ENCODE measurements at places on chromosomes 2 and 18. TPM values are rescaled to one million over a fixed set of nuclear protein-coding genes. Genes with fewer than 3 reads are reported as not detected.

DNA sequence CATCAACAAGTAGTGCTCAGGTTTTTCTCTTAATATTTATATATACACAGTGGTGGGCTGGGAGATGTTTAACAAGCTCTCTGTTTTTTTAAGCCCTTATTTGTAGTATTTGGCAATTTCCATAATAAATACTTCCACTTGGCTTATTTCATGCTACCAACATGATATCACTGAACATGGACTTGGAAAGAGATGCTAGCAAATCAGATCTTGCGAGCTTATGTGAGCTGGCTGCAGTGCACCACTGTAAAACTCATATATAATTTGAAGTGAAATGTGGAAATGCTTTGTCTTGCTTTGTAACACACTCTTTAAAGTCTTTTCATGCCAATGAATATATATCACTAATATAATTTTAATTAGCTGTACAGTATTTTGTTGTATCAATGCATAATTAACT is 155.7 kb downstream of the ALK start:
- DNase-seq: no peak

DNA sequence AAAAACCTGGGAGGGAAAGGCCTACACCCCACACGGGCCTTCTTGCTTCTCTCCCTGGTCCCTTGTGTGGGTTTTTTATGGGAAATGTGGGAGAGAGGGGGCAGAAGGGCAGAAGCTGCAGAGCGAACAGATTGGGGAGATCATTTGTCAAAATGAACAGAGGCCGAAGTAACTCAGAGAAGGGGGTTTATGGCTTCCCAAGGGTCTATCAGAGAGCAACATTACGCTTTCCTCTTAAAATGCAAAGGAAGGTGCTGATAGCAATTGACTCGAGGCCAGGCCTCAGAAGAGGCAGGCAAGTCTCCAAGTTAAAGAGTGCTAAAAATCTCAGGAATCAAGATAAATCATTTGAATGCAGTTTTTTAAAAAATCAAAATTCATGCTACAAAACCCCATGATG is 101.5 kb downstream of the SGPP2 start:
- DNase-seq: no peak

DNA sequence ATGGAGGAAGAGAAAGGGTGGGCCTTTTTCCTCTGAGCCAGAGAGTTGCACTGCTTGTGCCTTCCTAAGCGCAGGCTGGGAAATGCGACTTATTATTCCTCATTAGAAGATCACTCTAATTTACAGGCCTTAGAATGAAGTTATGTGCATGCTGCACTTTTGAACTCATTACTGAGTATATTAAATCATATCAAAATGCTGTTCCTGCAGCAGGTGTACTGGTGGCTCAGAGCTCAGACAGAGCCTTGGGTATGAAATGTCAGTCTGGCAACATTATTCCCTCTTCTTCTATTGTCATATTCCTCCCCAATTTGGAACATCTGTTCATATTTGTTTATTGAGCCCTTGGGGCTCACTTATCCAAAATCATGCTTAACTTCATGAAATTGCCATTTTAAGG is 85.5 kb downstream of the ADCYAP1 start:
- no peak for DNase-seq

DNA sequence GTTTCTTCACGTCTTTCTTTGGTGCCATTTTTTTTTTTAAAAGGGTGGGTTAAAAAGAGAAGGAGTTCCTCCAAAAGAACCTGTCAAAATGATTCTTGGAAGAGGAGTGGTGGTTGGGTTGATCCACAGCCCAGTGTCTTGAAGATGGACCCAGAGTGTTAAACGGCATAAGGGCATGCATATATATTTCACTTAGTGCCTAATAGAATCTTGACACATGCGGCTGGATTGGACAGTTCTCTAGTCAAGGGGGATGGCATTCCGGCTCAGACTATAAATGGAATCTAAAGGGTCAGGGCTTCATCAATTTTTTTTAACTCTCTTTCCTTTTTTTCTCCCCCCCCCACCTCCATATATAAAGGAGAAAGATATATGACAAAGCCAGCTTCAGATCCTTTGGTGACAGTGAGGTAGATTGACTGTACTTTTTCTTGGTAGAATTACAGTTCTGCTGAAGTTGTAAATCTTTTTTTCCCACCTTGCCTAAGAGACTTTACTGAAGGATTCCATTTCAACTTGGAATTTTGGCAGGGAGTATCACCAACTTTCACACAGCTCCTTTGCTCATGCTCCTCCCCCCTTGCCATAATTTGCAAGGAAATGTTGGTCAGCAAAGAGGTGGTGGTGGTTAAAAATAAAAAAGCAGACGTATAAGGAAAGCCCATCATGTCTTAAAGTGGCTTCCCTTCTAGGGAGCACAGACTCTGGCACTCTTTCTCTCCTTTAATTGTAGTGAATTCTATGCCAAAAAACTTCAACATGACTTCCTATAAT is at the start of gene MYL1:
MYL1 (minus strand) TSS at position 160 of the 774 bp plus-strand sequence; CDS start at position 28, 132 bp downstream.
- DNase-seq: no peak

GRCh38 chr2:219282375-219282774 is 3.2 kb downstream of the DNAJB2 start:
- no peak for DNase-seq

- DNase-seq: no peak
Observed at GRCh38 chr18:11600321-11600720, 9.1 kb upstream of the SLC35G4 start.

GRCh38 chr2:105291981-105292380 is 37.6 kb downstream of the TGFBRAP1 start:
- no peak for DNase-seq

DNA sequence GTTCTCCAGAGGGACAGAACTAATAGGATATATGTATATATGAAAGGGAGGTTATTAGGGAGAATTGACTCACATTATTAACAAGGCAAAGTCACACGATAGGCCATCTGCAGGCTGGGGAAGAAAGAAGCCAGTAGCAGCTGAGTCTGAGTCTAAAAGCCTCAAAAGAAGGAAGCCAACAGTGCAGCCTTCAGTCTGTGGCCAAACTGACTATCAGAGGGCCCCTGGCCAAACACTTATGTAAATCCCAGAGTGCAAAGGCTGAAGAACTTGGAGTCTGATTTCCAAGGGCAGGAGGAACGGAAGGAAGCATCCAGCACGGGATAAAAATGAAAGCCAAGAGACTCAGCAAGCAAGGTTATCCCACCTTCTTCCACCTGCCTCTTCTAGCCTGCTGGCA is 108.0 kb upstream of the LDLRAD4 start:
- DNase-seq: no peak

DNA sequence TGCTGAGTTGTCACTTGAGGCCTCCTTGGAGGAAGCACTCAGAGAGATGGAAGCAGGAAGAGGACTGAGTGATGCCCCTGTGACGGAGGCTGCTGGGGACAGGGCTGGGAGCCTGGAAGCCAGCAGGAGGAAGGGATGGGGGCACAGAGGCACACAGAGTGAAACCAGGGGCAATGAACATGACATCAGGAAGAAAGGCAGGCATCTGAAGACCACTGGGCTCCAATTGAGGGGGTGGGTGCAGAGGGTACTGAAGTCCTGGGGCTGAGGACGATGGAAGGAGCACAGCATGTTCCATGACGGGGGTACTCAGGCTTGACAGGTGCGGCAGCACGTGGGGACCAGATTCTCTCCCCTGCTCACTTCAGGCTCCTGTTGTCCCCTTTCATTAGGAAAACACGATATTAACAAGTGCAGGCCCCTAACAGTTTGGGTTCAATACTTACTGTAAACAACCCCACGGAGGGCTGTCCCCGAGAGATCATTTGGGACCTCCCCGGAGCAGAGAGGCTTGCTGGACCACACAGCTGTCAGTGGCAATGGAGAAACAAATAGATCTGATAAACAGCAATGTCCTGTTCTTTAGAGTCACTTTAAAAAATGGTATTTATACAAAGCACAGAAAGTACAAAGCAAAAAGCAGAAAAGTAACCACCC is 8.7 kb downstream of the INPP5D start:
- no peak for DNase-seq

- DNase-seq: no peak
Observed at GRCh38 chr2:136000502-136000901, 15.1 kb upstream of the DARS1 start.

- no peak for DNase-seq
Observed at GRCh38 chr2:153163055-153163454, 315.5 kb downstream of the RPRM start.

- DNase-seq: no peak
Observed at GRCh38 chr2:19554520-19554919, 196.1 kb upstream of the OSR1 start.

DNA sequence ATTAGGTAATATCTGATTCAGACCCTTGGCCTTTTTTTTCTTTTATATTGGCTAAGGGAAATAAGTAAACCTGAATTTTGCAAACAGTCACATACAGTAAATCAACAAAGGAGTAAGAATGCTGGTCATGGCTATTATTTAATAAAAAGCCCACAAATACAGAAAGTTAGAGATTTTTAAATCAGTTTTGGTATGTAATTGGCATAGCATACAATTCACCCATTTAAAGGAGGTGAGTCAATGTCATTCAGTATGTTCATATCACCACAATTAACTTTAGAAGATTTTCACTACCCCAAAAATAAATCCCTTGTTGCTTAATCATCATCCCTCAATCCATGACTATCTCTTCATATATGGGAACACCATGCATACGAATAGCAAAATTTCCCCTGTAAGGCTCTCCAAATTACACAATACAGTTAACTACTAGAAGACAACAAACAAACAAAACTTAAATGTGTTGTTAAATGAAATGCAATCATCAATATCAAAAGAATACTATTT is 45.9 kb upstream of the NYAP2 start:
- no peak for DNase-seq

GRCh38 chr2:104896446-104896845 is 42.5 kb downstream of the POU3F3 start:
- DNase-seq: no peak

DNA sequence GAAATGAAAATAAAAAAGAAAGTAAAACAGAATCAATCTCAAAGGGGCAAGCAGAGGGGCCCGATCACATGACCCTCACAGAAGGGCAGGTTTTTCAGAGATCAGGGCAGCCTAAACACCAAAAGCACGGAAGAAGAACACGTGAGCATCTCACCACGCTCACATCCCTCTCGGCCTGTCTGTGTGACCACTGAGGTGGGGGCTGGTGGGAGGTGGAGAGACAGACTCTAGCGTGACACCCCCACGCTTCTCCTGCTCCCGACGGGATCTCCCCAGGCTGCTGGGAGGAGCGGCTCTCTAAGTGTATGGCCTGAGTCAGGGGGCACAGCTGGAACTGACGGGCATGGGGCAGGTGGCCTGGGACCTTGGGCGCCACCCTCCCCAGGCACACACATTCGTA is 23.5 kb upstream of the MTERF4 start:
- DNase-seq: no peak

GRCh38 chr2:38224821-38225437 is 149.0 kb upstream of the CYP1B1 start:
- no peak for DNase-seq

GRCh38 chr18:44450226-44450625 is 230.5 kb upstream of the SETBP1 start:
- no peak for DNase-seq

- DNase-seq: no peak
Observed at GRCh38 chr2:30134582-30134981, 12.2 kb upstream of the YPEL5 start.

DNA sequence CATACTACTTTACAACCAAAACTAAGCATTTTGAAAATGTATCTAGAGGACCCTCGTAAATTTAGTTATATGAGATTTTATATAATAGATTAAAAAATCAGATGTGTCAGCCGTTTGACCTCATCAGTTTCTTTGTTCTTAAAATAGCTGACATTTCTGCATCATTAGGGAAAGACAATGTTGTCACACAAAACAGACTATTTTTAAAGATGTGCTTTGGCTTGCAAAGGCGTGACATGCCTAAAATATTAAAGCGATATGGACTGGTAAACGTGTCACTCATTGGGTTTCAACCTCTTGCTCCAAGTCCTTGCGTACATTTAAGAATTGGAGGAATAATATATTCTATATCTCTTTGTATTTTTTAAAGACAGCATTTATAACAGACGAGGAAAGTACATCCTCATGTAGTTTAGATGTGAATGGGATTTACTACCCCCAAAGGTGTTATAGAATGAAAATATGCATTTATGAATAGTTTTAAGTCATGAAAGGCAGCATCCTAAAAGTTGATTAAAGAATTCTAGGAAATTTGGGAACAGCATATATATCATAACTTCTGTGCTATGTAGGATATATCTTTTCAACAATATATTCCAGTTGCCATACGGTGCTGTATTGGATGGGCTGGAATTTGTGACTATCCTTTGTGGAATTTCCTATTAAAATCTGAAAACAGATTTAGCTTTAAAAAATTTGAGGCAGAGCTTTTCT is 3.8 kb downstream of the MYL12A start:
- DNase-seq: no peak

- DNase-seq: no peak
Observed at GRCh38 chr2:195782156-195782555, 125.1 kb downstream of the SLC39A10 start.

DNA sequence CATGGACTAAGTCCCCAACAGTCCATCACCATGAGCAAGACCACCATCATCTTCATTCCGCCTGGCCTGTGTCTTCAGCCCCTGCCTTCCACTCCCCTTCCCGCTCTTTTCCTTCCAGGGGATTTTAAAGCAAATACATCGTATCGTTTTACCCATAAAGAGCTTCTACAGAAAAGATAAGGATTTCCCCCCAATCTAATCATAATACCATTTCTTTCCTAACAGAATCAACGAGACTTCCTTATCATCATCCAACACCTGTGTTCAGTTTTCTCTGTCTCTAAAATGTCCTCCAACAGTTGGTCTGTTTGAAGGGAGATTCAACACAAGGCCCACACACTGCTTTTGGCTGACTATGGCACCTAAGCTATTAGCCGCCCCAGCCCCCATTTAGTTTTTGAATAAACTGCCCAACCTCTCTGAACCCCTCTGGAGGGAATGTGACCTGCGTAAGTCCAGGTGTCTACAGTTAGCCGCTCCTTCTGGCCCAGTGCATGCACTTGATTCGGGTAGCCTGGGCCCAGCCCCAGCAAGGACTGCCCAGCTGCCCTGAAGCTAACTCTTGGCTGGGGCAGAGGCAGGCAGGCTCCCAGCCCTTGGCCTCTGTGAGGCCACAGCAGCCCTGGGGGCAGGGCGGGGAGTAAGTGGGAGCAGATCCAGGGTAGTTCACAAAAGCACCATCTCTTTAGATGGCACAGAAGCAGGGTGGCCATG is 25.3 kb upstream of the SEMA4C start:
- DNase-seq: no peak

PRKRA gene
- 71.5 TPM for total RNA-seq

TRIP12 gene
- 127 TPM for total RNA-seq

CRYGC gene
- not detected for total RNA-seq

KCNJ13 gene
- total RNA-seq: not detected

CKAP2L gene
- not detected for total RNA-seq

SH3YL1 gene
- 40.6 TPM for total RNA-seq

CMPK2 gene
- total RNA-seq: 31.1 TPM

PRKAG3 gene
- not detected for total RNA-seq
